ENCODE measurements at places on chromosomes 2 and 18.

- DNase-seq = no peak
Observed at GRCh38 chr18:2139691-2140090, 431.6 kb downstream of the METTL4 start.

GRCh38 chr2:201419057-201419635 lies 32.1 kb downstream of the TRAK2 start:
- DNase-seq = no peak

DNA sequence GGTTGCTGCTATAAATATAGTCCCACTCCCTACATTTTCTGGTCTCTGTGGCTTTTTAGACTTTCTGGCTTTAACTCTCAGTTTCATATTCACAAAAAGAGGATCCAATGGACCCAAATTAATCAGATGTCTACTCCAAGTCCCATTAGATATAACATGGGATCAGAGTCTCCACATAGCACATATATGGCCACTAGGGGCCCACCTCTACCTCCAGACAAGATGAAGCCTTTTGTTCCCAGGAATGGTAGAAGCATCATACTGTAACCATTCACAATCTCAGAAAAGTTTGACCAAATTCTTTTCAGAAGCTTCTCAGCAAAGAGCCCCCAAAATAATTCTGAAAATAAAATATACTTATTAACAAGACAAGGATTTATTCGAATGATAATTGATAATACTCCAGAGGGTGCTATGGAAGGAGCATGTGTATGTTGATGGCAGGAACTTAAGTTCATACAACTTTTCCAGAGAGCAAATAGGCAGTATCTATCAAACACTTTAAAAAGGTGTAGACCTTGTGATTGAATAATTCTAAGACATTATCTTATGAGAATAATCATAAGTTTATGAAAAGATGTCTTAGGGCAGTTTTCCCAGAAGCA lies 382.3 kb upstream of the CRIM1 start:
- no peak for DNase-seq

GRCh38 chr2:67323209-67323991 lies 73.7 kb upstream of the ETAA1 start:
- DNase-seq = no peak

Data from stimulated activated CD8-positive, alpha-beta memory T cell treated with anti-CD3 and anti-CD28 coated beads, Interleukin-4, amount 100 ng/mL, for 1 hour (primary cell).